ENCODE measurements at places on chromosomes 1 and 21. TPM values are rescaled to one million over a fixed set of nuclear protein-coding genes. Genes with fewer than 3 reads are reported as not detected.
A peak's percentile ranks its signal among the peaks of the same experiment; 100 is the strongest.

DNA sequence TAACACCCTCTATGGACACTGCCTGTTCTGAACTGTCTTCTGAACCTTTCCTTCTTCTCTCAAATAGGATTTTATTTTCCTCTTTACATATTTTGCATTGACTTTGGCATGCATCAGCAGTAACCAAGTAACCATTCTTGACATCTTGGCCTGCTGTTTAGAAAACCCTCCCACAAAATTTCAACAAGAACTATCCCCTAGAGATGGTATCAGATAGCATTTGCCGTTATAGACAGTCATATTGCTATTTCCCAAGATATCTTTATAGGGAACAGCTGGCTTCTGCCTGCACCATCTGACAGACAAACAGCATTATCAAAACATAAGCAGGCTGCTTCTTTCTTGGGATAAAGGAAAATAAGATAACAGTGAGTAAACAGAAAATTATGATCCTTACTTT lies 54.7 kb downstream of the LHX8 start:
- H3K4me3 ChIP-seq, result no peak overlapping the region
- H3K27me3 ChIP-seq, result no peaks in the 10 kb centered on the region
- no peaks in the 10 kb centered on the region for H3K36me3 ChIP-seq

- peaks cover 7% of the 10 kb centered on the region for H3K36me3 ChIP-seq
- no peak for DNase-seq
- no peak overlapping the region for H3K27ac ChIP-seq
Measured at GRCh38 chr1:227562933-227563323, 428 bp upstream of the ZNF678 start.

DNA sequence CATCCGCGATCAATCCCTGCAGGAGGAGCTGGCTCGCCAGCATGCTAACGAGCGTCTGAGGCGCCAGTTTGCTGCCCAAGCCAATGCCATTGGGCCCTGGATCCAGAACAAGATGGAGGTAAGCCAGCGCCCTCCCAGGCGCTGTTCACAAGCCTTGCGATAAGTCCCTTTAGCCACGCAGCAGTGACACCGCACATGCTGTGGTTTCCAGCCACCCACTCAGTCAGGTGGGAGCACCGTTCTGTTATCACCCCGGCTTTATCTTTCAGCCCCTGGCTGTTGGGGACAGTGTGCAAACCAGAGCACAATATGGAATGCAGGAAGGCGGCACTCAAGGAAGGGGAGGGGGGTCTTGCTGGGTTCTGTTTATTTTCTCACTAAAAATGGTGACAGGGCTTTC lies 41.1 kb upstream of the MTR start:
- peaks cover 31% of the 10 kb centered on the region for H3K36me3 ChIP-seq
- no peaks in the 10 kb centered on the region for H3K27me3 ChIP-seq
- H3K4me3 ChIP-seq, result no peak overlapping the region
- no peak for DNase-seq

- H3K27ac ChIP-seq, result no peak overlapping the region
- no peaks in the 10 kb centered on the region for H3K27me3 ChIP-seq
- no peak for DNase-seq
- H3K4me1 ChIP-seq, result no peaks in the 10 kb centered on the region
- H3K36me3 ChIP-seq, result no peaks in the 10 kb centered on the region
Measured at GRCh38 chr1:166133276-166133841, 33.4 kb downstream of the FAM78B start.

DNA sequence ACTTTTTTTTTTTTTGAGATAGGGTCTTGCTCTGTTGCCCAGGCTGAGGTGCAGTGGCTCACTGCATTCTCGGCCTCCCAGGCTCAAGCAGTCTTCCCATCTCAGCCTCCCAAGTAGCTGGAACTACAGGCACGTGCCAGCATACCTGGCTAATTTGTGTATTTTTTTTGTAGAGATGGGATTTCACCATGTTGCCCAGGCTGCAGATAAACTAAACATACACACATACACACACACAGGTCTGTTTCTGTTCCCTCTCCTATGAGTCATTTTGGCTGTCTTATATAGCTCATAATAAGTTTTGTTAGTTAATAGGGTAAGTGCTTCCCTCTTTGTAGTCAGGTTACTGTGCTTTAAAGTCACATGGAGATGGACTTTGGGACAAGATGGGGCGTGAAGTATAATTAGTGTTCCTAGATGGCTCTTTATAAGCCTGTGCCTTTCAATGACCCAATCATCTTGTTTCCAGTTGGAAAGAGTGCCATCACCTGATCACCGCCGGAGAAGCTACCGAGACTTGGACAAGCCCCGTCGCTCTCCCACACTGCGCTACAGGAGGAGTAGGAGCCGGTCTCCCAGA lies 9.1 kb downstream of the PRPF38A start:
- H3K4me3 ChIP-seq, result no peak overlapping the region
- no peaks in the 10 kb centered on the region for H3K4me1 ChIP-seq
- DNase-seq, result no peak
- peaks cover 56% of the 10 kb centered on the region for H3K36me3 ChIP-seq
- no peak overlapping the region for H3K27ac ChIP-seq
- no peaks in the 10 kb centered on the region for H3K27me3 ChIP-seq

DNA sequence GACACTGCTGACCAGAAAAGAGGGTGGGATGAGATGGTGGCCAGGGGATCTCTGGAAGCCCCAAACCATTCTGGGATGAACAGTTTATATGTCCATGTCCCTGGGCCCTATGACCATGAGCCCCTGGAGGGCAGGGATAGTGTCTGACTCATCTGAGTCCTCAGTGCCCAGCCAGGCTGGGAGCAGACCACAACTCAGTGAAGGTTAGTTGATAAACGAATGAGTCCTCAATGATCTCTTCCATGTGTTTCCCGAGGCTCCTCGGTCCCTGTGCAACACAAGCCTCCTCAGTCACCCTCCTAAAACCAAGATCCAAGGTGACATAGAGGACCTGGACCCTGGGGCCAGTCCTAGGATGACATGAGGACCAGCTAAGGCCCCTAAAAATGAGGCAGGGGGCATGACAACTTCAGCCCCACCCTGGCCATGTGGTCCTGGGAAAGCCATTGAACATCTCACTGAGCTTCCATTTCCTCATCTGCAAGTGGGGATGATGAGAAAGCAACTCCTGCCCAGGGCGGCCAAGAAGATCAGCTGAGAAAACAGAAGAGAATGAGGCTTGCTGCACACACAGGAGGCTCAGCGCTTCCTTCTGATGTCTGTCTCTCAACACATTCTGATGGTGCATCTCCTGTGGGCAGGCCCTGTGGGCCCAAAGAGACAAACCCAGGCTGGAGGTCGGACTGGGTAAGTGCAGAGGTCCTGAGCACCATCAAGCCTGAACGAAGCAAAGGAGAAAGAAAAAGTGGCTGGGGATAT lies 86.3 kb downstream of the GLIS1 start:
- H3K4me3 ChIP-seq, result no peak overlapping the region
- no peaks in the 10 kb centered on the region for H3K36me3 ChIP-seq
- DNase-seq, result no peak
- H3K27me3 ChIP-seq, result no peaks in the 10 kb centered on the region
- peaks cover 7% of the 10 kb centered on the region for H3K4me1 ChIP-seq
- H3K27ac ChIP-seq, result no peak overlapping the region

GRCh38 chr1:21530368-21531016 lies 21.3 kb downstream of the ALPL start:
- H3K27ac ChIP-seq, result peak overlapping the region; percentile 8
- no peak for DNase-seq
- peaks cover 17% of the 10 kb centered on the region for H3K4me1 ChIP-seq
- no peak overlapping the region for H3K4me3 ChIP-seq
- H3K36me3 ChIP-seq, result no peaks in the 10 kb centered on the region

DNA sequence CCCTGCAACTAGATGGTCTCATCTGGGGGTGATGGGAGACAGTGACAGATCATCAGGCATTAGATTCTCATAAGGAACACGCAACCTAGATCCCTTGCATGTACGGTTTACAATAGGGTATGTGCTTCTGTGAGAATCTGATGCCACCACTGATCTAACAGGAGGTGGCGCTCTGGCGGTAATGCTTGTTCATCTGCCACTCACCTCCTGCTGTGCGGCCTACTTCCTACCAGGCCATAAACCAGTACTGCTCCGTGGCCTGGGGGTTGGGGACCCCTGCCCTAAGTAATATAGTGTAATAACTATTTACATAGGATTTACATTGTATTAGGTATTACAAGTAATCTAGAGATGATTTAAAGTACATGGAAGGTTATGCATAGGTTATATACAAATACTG lies 134.9 kb downstream of the CLEC20A start:
- H3K4me1 ChIP-seq, result no peaks in the 10 kb centered on the region
- no peaks in the 10 kb centered on the region for H3K36me3 ChIP-seq
- H3K27ac ChIP-seq, result no peak overlapping the region
- H3K4me3 ChIP-seq, result no peak overlapping the region
- no peak for DNase-seq
- H3K27me3 ChIP-seq, result no peaks in the 10 kb centered on the region

DNA sequence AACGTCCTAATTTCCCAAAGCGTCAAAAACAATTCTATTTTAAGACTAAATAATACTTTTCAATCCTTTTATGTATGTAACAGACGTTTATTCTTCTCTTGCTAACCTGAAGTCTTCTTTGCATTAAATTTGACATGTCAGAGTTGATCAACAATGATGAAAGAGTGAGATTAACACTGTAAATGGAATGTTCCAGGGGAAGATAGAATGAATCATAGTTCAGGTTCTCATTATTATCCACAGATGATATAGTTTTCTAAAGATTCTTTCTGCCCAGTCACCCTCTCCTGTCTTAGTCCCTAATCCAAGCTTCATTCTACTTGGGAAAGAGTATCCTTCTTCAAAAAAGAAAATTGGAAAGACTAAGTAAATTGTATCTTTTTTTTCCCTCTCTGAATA lies 38.9 kb downstream of the SDCCAG8 start:
- no peak for DNase-seq
- H3K27me3 ChIP-seq, result no peaks in the 10 kb centered on the region
- H3K27ac ChIP-seq, result no peak overlapping the region
- no peaks in the 10 kb centered on the region for H3K4me1 ChIP-seq
- H3K4me3 ChIP-seq, result no peak overlapping the region

DNA sequence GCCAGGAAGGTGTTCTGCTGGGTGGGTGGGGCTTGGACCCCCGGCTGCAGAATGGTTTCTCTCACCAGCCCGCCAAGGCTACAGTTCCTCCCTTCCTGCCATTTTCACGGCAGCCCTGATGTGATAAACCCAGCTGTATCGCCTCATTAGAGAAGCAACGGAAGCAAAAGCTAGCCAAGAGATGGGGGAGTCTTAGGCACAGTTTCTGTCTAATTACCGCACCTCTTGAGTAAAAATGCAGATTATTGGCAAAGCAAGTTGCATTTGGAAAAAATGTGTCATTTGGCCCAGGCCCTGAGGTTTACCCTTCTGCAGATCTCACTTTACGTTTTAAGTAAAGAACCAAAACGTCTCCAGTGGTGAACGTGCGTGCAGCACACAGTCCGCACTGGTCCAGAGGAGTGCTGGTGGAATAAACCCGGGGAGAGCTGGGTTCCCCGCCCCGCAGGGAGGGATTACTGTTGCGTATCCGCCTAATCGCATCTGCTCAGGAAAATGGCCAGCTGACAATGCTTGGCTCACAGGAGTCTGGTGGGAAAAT lies 109.9 kb downstream of the GALNT2 start:
- no peak for DNase-seq
- H3K27me3 ChIP-seq, result no peaks in the 10 kb centered on the region
- no peaks in the 10 kb centered on the region for H3K36me3 ChIP-seq
- H3K4me1 ChIP-seq, result peaks cover 7% of the 10 kb centered on the region
- peak overlapping the region; percentile 19 for H3K4me3 ChIP-seq
- H3K27ac ChIP-seq, result no peak overlapping the region

GRCh38 chr21:41749286-41749685 lies 17.6 kb downstream of the RIPK4 start:
- no peak overlapping the region for H3K4me3 ChIP-seq
- no peak for DNase-seq
- peaks cover 17% of the 10 kb centered on the region for H3K4me1 ChIP-seq
- H3K36me3 ChIP-seq, result no peaks in the 10 kb centered on the region
- peaks cover 4% of the 10 kb centered on the region for H3K27me3 ChIP-seq

GRCh38 chr1:13595411-13595810 lies 11.8 kb downstream of the PDPN start:
- no peak overlapping the region for H3K27ac ChIP-seq
- DNase-seq, result no peak
- H3K36me3 ChIP-seq, result no peaks in the 10 kb centered on the region
- H3K4me1 ChIP-seq, result no peaks in the 10 kb centered on the region

GRCh38 chr1:183871142-183871541 lies 66.2 kb downstream of the RGL1 start:
- H3K27me3 ChIP-seq, result no peaks in the 10 kb centered on the region
- peaks cover 6% of the 10 kb centered on the region for H3K36me3 ChIP-seq
- DNase-seq, result no peak
- peak overlapping the region; percentile 84 for H3K27ac ChIP-seq
- no peak overlapping the region for H3K4me3 ChIP-seq

DNA sequence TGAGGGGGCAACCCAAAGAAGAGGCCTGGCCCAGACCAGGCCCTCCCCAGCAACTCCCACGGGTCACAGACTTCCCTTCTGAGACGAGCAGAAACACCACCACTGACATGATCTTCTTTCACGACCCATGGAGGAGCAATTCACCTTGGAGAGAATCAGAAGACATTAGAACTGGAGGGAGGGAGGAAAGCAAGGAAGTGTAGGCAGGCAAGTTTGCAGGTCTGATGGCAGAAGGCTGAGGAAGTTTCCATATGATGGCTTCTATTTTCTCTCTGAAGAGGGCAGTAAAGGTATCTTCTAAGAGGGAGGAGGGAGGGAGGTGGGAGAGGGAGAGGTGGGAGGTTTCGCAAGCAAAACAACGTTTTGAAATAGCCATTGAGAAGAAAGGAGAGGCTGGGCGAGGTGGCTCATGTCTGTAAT lies 1.4 kb upstream of the UBXN10 start:
- H3K27me3 ChIP-seq, result peaks cover 3% of the 10 kb centered on the region
- no peaks in the 10 kb centered on the region for H3K36me3 ChIP-seq
- H3K4me3 ChIP-seq, result no peak overlapping the region
- peaks cover 20% of the 10 kb centered on the region for H3K4me1 ChIP-seq
- no peak overlapping the region for H3K27ac ChIP-seq
- DNase-seq, result peak; percentile 34

The SPRR2E gene
- not detected for polyA plus RNA-seq

The LRRC47 gene
- polyA plus RNA-seq, result 65.5 TPM

The LORICRIN gene
- polyA plus RNA-seq, result 0.77 TPM

The IL23R gene
- polyA plus RNA-seq, result not detected

The NLRP3 gene
- polyA plus RNA-seq, result 3.1 TPM

The LRRC40 gene
- 46.8 TPM for polyA plus RNA-seq

The LMOD1 gene
- polyA plus RNA-seq, result 4.6 TPM

All from spinal cord (tissue), 10 donors.